ENCODE measurements at places on chromosomes 4 and X.

- DNase-seq = no peak
Observed at GRCh38 chr4:75671802-75672421, 1.3 kb downstream of the G3BP2 start.

DNA sequence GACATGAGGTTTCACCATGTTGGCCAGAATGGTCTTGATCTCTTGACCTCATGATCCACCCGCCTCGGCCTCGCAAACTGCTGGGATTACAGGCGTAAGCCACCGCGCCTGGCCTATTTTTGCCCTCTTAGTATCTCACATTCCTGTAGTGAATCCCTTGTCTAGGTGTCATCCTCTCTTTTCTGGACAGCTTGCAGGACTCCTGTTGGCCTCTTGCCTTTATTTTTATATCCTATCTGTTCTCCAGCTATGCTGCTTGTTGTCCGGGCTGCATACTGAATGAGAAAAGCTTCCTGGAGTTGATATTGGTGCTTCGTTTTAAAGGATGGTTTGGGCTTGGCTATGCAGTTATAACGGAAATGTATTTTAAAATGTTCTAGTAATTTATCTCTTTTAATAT, 148.6 kb downstream of the TLL1 start:
- DNase-seq = no peak

- DNase-seq = no peak
Observed at GRCh38 chr4:151690164-151690870, 70.5 kb downstream of the GATB start.

- DNase-seq = no peak
Observed at GRCh38 chr4:170038769-170039168, 12.6 kb upstream of the MFAP3L start.

GRCh38 chr4:82005158-82005557, 368.6 kb downstream of the HNRNPD start:
- DNase-seq = no peak

Data from GM19239 (cell line).